Right cardiac atrium (tissue), 5 donors: ENCODE measurements at places on chromosomes 1 and 21. TPM values are rescaled to one million over a fixed set of nuclear protein-coding genes. Genes with fewer than 3 reads are reported as not detected.

LCE2C gene
- not detected for total RNA-seq

GJA9 gene
- total RNA-seq = not detected

TRIM17 gene
- 1.5 TPM for total RNA-seq

LAMC2 gene
- 1.3 TPM for total RNA-seq

TEDDM1 gene
- not detected for total RNA-seq

KCNJ9 gene
- not detected for total RNA-seq

MYCL gene
- total RNA-seq = 0.97 TPM

TP73 gene
- not detected for total RNA-seq

S100A7A gene
- total RNA-seq = not detected

TMEM35B gene
- 17.0 TPM for total RNA-seq

ASCL5 gene
- total RNA-seq = not detected

ANGPTL7 gene
- total RNA-seq = 3.9 TPM

TTC24 gene
- total RNA-seq = not detected

LCE1B gene
- not detected for total RNA-seq

ALPL gene
- 20.6 TPM for total RNA-seq

C1orf141 gene
- not detected for total RNA-seq

WNT2B gene
- 14.1 TPM for total RNA-seq

ALX3 gene
- not detected for total RNA-seq

SPRR2G gene
- not detected for total RNA-seq

FABP3 gene
- total RNA-seq = 2,322 TPM

FCRL6 gene
- total RNA-seq = not detected

TRIM45 gene
- 21.9 TPM for total RNA-seq

DNALI1 gene
- total RNA-seq = 7.3 TPM

ORC1 gene
- 0.29 TPM for total RNA-seq

FOXO6 gene
- 7.0 TPM for total RNA-seq

PLEKHN1 gene
- total RNA-seq = not detected

TPTE gene
- not detected for total RNA-seq

CFHR3 gene
- not detected for total RNA-seq

CATSPERE gene
- total RNA-seq = 0.47 TPM

ADGRB2 gene
- total RNA-seq = 12.4 TPM

GFI1 gene
- total RNA-seq = 0.59 TPM

PTCH2 gene
- total RNA-seq = 0.79 TPM

ST6GALNAC5 gene
- total RNA-seq = 1.9 TPM

NUAK2 gene
- 1.6 TPM for total RNA-seq

NBPF6 gene
- not detected for total RNA-seq

RBP7 gene
- total RNA-seq = 22.4 TPM

C4BPB gene
- total RNA-seq = not detected

USP24 gene
- total RNA-seq = 35.7 TPM

GNG12 gene
- 30.1 TPM for total RNA-seq

CELA2A gene
- not detected for total RNA-seq

FAM72A gene
- 3.9 TPM for total RNA-seq

GNAT2 gene
- total RNA-seq = not detected

TLR5 gene
- total RNA-seq = 6.8 TPM

GLUL gene
- total RNA-seq = 344 TPM

KIF14 gene
- total RNA-seq = 0.08 TPM
